ENCODE measurements at places on chromosomes 4 and X.

GRCh38 chr4:87150498-87151261 is 69.7 kb downstream of the KLHL8 start:
- peak; percentile 92 for DNase-seq

GRCh38 chr4:61723492-61723891 is 523.4 kb downstream of the ADGRL3 start:
- no peak for DNase-seq

DNA sequence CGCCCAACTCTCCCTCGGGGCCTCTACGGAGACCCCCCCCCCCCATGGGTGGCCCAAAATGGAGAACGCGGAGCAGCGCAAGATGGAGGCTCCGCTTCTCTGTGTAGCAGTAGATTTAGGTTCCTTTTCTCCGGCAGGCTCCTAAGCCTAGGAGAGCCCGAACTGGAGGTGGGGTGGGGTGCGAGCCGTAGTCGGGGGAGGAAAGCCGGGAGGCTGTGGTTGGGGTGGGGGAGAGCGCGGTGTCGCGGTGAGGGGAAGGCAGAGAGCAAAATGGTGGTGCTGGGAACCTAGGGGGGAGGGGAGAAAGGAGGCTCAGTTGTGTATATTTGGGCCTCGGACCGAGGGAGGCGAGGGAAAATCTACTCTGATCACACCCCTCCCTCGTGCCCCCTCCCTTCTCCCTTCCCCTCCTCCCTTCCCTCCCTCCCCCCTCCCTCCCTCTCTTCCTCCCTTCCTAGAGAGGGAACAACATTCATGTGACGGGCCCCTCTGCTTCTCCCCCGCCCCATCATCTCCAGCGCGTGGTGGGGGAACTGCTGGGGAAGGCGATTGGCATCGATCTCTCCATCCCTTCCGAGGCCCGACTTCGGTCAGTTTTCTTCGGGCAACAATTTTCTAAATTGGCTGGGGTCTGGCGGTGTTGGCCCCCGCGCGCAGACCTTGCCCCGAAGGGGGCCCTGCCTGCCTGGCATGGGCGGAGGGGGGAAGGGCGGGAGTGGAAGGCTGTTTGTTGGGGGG is at the start of gene STAG2:
TSS of gene STAG2 (plus strand) at position 439 of the 738 bp plus-strand sequence. CDS start 60,922 bp downstream, outside the sequence.
- peak; percentile 88 for DNase-seq

DNA sequence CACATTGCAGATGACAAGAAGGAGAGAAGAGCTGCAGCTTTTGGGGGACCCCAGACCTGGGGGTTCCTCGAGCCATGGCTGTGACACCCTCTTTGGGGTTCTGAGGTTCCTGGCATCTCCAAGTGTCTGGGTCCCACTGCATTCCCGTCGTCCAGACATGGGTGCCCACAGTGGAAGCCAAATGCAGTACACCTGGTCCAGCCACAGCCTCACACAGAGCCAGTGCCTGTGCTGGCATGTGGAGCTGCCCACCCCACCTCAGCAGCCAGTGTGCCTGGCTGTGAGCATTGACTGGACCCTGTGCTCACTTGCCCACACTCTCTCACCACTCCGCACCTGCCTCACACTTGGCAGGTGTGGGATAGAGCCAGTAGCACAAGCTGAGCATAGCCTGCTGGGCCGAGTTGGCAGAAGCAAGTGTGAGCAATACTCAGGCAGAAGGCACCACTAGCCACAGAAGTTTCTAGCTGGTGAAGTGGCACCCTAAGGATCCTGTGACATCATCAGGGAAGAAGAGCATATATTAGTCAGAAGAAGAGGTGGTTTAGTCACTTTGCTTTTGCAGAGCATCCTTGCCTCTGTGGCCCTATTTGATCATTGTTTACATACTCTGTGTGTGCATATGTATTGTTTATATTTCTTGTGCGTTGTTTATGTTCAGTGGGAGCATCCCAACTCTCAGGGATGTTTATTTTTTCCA is 65.0 kb upstream of the MAGEB2 start:
- no peak for DNase-seq

DNA sequence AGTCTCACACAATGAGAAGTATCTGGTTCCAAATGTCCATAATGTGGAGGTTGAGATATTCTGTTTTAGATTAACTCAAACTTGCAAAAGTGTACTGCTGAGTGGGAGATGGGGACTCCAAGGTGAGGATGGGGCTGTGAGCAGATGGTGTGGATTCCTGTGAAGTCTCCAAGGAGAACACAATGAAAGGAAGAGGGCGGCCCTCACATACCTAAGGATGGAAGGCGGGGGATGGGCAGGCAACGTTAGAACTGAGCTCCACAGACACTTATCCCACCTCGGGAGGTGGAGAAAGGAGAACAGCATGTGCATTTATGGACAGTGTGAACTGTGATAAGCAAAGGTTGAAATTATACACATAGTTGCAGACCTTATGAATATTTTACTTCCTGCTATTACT is 9.9 kb upstream of the SPATA4 start:
- DNase-seq = no peak

DNA sequence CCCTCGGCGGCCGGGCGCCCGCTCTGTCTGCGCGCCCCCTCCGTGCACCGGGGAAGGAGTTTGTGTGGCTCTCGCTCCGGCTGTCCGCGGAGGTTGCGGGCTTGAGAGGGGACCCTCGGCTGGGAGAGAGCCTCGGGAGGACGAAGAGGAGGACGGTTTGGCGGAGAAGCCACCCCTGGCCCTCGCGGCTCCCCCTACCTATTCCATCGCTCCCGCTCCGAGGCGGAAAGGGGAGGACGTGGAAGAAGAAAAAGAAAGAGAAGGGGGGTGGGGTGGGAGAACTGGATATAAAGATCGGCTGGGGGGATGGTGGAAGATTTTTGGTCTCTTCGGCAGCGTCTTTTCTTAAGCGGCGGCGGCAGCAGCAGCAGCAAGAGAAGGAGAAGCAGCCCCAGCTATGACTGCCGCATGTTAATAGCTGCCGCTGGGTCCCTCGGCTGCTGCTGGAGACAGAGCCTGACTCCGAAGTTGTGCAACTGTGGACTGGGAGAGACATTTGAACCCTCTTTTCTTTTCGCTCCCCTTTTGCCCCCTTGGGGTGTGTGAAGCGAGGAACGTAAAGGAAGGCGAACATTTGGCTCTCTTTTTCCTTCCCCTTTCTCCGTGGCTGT is 895 bp downstream of the ADGRL3 start:
- DNase-seq = peak; percentile 67

GRCh38 chr4:109506890-109507289 is 53.2 kb upstream of the MCUB start:
- DNase-seq = no peak

DNA sequence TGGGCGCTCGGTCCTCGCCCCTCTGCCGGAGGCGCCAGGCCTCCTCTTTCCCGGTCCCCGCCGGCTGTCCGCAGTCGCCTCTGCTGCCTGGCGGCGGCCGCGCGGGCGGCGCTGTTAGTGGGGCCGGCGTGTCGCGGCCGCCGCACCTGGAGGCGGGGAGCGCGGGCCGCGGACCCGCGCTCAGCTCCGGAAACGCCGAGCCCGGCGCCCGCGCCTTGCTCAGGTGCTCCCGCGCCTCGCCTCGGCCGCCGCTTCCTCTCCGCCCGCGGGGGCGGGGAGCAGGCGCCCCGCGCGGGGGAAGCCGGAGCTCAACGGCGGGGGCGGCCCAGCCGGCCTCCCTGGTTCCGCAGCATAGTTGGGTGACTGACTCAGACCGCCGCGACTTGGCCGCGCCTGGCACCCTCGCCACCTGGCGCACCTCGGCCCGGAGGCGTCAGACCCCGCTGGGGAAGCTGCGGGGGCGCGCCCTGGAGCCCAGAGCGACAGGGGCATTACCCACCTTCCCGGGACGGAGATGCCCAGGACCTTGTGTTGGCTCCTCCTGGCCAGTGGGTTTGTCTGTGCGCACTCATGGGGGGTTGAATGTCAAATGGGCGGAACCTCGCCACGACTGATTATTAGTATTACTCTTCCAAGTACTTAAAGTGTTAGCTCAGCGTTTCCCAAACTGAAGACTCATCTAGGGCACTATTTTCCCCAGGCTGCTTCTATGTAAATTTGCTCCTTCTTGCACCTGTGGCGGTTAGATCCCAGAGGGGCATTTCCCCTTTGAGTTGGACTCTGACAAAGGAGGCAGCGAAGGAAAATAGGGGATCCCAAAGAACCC is at the start of gene ARAP2:
TSS of gene ARAP2 (minus strand) at position 258 of the 826 bp plus-strand sequence. CDS start 15,028 bp downstream, outside the sequence.
- DNase-seq = peak; percentile 9

DNA sequence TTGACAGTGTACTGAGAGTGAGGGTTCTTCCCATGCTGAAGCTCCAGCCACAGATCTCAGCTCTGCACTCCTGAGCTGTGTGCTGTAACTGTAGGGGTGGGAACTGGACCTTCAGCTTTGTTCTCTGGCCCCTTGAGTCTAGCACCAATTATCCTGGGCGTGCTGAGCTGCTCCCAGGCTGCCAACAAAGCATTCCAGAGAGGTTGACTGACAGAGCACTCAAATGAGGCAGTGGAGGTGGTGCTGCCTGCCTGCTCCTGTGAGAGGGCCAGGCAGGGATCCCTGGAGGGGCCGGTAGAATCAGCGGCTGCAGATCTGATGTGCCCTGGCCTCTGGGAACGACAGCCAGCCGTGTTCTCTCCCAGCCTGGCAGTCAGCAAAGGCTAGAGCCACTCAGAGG is 375.7 kb upstream of the AADAT start:
- no peak for DNase-seq

DNA sequence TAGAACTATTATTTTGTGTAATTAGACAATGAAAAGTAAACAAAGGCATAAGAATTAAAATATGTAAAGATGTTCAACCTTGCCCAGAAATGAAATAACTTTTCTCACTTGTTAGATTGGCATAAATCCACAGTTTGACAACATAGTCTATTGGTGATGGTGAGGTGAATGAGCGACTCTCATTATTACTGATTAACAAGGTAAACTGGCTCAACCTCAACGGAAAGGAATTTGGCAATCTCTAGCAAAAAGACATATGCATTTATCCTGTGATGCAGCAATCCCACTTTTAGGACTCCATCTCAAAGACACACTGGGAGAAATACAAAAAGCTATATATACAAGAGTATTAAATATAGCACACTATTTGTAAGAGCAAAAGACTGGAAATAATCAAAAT is 22.3 kb downstream of the UBA6 start:
- no peak for DNase-seq

DNA sequence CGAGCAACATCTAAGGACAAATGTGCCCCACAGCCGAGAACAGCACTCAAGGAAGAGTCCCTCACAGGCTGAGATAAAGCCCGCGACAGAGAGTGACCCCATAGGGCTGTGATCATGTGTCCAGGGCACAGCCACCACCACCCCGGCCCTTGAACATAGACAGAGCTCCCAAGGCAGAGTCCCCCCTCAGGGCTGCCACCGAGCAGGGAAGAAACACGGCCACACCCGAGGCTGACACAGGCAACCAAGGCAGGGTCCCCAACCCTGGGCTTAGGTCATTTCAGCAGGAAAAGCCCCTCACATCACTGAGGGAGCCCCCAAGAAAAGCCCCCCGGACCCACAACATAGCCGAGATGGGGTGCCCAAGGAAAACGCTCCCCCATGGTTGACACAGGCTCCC is 463 bp downstream of the CT45A10 start:
- DNase-seq = no peak

DNA sequence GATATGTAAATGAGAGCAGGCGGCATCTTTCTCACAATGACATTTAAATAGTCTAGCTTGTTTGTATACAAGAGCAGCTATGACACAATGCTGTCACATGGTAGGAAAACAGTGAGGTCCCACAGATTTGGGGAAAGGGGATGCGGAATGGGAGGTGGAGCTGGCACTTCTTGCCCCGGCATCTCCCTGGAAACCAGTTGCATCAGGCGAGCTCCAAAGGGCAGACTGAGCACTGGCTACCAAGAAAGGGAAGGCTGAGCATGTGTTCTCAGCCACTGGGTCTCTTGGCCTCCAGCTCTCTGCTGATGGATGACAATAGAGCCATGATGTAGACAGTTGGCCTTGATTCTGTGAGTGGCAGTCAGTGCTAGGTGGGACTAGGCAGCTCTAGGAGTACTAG is 109.0 kb downstream of the UCHL1 start:
- DNase-seq = no peak

DNA sequence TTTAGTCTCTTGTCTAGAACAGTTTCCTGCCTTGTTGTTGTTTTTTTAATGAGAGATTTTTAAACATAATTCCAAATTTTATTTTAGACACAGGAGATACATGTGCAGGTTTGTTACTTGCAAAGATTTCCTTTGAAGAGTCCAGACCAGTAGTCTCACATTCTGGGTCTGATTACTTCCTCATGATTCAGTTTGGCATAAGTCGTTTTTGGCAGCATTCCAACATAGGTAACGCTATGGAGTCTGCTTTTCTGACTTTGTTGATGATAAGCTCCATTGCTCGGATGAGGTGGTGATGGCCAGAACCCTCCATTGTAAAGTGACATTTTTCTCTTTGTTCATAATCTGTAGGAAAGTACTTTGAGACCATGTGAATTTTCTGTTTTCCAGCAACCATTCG is 74.7 kb downstream of the CLCN4 start:
- no peak for DNase-seq

- DNase-seq = peak; percentile 48
Measured at GRCh38 chr4:4980621-4981230, 38.5 kb downstream of the CYTL1 start.

Measured in adipocyte (in vitro differentiated cells).